NCI-H2081 (cell line): ENCODE measurements at places on chromosomes 16 and 17.

DNA sequence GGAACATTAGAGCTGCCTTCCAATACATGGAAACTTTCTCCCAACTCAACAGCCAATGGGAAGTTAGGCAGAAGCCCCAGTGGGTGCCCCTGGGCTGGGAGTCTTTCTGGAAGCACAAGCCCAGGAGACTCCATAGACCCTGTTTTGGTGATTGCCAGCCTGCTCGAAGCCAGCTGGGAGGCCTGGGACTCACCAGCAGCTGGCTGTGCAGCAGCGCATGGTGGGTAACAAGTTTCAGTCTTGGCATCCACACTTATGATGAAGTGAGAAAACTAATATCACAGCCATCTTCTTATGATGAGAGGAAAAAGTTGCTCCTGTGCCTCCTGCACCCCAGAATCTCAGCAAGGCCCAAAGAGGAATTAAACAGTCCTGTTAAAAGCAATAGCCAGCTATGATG lies 522.5 kb upstream of the CDH5 start:
- DNase-seq, result no peak

DNA sequence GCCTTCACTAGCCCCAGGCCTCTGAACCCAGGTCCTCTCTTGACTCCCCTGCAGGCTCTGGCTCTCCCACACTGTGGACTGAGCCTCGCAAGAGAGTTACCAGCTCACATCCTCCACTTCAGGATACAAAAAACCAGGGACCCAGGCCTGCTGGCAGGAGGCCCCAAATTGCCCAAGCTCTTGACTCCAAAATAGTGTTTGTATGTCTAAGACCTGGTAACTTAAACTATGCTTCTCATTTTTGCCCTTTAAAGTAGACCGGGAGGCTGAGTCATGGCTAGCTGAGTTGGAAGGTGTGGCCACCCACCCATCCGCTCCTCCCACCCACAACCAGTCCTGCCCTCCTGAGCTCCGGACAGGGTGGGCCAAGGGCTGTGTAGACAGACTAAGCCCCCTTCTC lies 250.0 kb downstream of the SOX9 start:
- no peak for DNase-seq

- DNase-seq, result no peak
Measured at GRCh38 chr17:57653279-57653678, 91.8 kb downstream of the CCDC182 start.

DNA sequence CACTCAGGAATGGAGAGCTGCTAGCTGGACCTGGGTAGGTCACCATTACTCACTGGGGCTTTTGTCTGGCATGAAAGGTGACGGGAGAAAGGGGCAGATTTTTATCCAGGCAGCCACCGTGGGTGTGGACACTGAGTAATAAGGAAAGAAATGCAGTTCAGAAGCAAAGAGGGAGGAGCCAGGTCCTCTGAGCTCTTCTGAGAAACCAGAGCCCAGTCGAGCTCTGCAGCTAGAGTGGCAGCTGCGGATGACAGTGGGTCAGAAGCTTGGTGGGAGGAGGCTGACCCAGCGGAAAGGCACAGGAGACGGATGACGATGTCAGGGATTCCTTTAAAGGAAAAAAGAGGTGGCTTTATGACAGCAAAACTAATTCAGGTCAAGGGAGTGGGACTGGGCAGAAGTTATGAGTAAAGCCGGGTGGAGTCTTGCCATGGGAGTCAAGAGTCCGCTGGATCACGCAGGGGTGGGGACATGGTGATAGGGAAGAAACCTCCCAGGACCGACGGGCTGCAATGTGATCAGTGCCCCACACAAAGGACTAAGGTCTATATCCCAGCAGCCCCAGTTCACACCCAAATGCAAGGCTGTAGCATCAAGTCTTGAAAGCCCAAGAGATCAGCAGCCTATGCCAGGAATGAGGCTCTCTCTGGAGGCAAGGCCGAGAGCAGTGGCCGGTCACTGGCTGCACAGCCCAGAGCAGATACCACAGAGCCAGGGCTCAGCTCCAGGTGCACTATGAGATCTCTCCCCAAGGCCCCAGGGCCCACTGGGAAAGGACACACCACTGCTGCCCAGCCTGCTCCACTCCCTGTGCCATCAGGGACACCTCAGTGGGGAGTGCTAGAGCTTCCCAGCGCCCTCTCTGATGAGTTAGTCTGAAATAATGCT lies 6.3 kb upstream of the MNT start:
- DNase-seq, result no peak

- DNase-seq, result no peak
Measured at GRCh38 chr16:81888520-81889394, 109.7 kb downstream of the PLCG2 start.

DNA sequence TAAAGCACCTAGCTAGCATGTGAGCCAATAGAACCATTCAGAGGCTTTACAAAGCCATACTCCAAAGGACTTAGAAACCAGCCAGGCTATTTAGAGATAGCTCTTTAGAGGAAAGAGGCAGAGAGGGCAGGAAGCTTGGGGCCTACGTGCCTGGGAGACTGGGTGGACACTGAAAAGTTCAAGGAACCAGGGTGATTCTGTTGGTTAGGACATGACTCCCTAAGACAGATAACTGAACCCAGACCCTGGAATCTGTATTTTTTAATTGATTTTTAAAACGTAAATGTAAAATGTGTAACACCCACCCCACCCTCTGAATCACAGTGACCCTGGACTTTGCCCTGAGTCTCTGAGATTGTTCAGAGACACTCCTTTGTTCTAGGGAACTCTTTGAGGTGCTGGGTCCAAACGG lies 16.1 kb upstream of the GNA13 start:
- no peak for DNase-seq

DNA sequence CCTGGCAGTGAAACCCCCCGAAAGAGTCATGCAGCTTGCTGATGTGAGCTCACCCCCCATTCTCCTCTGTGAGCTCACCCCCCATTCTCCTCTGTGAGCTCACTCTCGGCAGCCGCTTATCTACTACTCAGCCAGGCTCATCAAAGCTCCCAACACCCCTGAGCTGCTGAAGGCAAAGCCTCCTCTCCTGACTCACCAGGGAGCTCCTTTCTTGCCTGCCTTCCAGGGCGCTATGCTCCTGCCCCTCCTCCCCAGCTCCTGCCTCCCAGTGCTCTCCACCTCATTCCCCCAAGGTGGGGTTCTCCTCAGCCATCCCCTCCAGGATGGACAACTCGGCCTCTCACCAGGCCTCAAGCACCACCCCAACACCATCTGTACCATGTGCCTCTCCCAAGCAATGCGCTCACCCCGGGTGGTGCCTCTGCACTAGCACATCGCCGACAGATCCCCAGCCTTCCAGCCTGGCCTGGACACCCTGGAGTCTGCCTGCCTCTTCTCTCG lies 27.7 kb upstream of the FAAP100 start:
- no peak for DNase-seq

DNA sequence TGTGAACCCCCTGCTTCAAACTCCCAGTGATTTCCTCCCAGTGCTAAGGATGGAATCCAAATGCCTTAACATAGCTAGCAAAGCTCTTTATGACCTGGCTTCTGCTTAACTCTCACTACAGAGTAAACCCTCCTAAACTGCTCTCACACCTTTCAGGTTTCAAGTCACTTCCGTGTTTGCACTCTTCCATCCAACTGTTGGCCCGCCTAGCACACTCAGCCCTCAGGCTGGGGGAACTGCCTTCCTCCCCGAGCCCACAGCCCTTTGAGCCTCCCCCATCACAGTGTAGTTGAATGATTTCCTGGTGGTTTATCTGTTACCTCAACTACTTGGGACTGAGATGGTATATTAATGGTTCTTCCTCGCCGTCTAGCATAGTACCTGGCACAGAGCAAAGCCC lies 342.5 kb downstream of the NPIPA8 start:
- no peak for DNase-seq

DNA sequence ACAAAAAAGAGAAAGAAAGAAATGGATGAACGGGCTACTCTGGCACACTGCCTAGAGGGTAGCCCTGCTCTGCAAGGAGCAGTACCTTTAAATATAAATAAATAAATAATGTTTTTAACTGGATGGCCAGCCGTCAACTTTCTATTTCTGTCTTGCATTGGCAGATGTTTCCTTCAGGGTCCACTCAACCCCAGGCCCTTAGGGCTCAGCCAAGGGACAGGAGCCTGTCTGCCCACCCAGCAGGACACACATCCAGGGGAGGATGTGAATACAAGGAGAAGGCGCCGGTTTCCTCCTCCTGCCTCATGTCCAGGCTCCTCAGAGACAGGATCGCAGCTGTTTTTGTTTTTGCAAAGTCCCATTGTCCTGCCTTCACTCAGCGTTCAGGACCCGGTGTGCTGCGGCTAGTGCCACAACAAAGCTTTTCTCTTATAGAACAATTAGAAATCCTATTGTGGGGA lies 22.6 kb downstream of the TTYH2 start:
- DNase-seq, result no peak

GRCh38 chr16:10138881-10139280 lies 43.3 kb downstream of the GRIN2A start:
- DNase-seq, result no peak

DNA sequence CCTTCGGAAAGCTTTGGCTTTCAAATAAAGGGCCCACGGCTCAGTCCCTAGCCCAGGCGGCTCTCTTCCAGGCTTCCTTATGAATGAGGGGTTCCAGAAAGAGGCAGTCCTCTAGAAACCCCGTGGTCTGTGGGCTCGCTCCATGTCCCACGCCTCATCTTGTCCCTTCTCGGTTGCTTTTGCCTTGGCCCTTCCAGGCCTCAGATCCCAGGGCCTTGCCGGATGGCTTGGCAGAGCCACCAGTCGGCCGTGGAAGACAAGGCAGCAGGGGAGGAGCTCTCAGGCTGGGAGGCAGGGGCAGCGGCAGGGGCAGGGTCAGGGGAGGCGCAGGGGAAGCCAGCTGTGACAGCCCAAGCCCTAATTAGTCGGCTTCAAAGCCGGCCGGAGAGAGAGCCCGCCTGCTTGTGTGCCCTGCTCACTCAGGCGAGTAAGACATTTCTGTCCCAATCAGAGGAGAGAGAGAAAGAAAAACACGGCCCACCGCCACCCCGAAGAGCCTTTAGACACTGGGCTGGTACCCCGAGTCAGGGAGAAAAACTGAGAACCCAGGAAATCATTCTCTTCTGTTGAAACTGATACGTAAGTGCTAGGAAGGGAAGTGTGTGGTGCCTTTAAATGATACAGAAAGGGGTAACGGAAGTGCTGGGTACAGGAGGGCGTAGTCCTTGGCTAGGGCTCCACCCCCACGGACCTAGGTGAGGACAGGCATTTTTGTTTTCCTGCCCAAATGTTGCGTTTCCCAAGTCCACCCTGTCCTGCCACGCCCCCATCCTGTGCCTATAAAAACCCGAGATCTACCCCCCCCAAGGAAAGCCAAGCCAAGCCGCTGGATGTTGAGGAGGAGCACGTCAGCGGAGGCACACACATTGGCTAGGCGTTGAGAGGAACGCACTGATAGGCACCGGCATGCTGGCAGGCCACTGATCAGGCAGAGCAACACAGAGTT lies 27.8 kb upstream of the MEIOC start:
- DNase-seq, result peak; percentile 74

DNA sequence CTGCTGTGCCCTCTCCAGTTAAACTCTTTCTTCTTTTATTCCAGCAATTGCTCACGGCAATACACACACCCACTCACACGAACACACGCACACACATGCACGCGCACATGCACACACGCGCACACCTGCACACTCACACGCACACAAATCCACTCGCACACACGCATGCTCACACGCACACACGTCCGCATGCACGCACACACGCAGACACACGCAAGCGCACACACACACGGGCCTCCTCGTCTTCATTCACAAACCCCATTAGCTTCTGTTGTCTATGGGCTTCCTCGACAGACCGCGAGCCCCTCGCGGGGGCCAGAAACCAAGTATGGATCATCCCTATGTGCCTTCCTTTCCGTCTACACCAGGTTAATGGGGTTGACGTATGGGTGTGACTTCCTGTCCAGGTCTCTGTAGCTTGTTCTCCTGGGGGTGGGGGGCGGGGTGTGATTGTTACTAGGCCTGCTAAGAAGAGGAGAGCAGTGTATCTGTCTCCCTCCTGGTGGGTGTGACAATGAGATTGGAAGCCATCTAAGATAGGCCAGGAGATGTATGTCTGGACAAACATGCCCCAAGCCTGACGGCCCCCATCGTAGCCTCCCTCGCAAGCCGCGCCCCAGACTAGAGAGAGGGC lies 670 bp upstream of the CTF1 start:
- no peak for DNase-seq

GRCh38 chr17:77098884-77099545 lies 41.8 kb upstream of the SEC14L1 start:
- DNase-seq, result no peak

- DNase-seq, result no peak
Measured at GRCh38 chr17:15485045-15485444, 17.6 kb upstream of the CDRT4 start.

DNA sequence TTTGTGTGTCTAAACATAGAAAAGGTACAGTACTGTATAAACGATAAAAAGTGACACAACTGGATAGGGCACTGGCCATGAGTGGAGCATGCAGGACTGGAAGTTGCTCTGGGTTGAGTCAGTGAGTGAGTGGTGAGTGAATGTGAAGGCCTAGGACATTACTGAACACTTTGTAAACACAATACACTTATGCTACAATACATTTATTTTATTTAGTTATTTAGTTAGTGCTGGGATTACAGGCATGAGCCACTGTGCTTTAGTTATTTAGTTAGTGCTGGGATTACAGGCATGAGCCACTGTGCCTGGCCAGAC lies 4.6 kb downstream of the CFAP20 start:
- DNase-seq, result no peak

DNA sequence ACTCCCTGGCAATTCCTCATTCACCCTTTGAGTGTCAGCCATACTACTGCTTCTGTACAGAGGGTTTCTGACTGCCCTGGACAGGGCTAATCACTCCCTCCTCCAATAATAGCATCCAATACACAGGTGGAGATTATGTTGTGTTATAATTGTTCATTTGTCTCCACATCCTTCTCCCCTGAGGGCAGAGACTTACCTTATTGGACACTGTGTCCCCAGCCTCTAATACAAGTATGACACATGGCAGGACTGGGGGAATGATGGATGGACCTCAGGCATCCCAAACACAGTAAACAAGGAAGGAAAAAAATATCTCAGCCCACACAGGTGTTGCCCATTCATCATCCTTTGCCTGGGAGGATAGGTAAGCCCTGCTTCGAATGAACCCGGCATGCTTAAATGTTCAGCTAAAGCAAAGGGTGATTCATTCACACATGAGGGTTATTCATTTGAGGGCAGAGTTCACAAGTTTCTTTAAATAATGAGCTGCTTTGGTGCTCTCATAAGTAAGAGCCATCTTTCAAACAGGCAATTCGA lies 34.8 kb downstream of the MMD start:
- DNase-seq, result no peak

DNA sequence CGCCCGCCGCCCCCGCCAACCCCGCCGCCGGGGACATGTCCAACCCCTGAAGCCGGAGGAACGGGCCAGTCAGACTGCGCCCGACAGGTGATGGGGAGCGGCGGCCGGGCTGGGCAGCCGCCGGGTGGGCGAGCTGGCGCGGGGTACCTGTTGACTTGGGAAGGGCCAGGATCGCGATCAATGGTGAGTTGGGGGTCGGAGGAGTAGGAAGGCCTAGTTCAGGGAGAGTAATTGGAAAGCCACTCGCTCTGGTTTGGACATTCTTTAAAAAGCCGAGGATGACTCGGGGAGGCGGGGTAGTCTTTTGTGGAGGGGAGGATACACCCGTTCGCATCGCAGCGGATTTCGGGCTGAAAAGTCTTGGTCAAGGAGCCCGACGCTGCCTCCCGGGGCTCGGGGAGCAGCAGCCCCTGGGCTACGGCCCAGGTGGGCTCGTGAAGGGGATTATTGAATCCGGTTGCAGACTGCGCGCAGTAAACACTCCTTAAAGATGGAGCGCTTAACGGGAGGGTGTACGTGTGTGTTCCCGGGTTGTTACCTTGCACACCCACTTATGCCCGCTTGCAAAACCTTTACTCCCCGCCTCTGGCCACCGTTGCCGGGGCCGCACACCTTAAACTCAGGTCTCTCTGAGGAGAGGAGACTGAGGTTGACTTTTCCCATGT lies 123.8 kb downstream of the GOSR1 start:
- no peak for DNase-seq

GRCh38 chr17:72539981-72540897 lies 419.4 kb downstream of the SOX9 start:
- peak; percentile 68 for DNase-seq
